ENCODE measurements at places on chromosomes 2 and 18.

DNA sequence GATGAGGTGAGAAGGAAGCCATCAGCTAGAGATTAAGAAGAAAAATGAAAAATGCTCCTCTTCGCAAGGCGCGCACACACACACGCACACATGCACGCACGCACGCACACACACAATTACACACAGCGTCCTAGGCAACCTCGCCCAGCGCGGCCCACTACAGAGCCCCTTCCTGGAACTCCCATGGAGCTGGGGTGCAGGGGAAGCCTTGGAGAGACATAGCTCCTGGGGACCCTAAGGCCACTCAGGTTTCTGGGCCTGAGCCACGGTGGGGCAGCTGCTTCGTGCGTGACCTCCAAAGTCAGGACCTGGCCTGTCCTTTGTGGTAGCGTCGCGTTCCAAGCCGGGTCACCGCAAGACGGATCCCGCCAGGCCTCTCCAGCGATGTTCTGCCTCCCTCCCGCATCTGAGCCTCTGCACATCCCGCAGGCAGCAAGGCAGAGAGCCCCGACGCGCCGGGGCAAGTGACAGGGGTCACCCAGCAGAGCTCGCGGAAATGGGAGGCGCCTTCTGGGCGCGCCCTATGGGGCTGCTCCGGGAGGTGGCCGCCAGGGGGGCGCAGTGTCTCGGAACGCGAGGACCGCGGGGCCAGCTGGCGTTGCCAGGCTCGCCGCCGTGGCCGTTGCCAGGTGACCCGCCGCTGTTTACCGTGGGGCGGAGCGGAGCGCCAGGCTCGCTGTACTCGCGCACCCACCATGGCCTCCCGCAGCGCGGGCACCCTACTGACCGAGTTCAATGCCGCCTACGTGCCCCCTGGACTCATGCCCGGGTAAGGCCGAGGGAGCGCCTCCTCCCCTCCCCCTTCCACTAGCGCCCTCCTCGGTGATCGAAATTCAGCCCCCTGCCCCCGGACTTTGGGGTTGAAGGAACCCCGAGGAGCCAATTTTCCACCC lies 79.0 kb downstream of the CIB4 start:
- DNase-seq, result peak; percentile 48

- DNase-seq, result no peak
Measured at GRCh38 chr18:45760462-45761036, 36.6 kb downstream of the SLC14A1 start.

DNA sequence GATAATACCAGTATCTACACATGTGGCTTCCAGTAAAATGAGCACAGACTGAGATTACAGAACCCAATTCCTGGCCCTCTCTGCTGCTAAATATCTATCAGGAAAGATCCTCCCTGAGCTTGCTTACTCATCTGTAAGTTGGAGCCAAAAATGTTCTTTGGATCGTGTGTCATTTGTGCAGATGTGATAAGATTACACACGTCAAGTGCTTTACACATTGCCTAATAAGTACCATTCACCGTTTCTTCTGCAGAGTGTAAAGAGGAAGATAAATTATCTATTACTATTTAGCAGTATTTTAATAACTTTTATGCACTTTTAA lies 23.2 kb upstream of the SLC20A1 start:
- DNase-seq, result no peak

DNA sequence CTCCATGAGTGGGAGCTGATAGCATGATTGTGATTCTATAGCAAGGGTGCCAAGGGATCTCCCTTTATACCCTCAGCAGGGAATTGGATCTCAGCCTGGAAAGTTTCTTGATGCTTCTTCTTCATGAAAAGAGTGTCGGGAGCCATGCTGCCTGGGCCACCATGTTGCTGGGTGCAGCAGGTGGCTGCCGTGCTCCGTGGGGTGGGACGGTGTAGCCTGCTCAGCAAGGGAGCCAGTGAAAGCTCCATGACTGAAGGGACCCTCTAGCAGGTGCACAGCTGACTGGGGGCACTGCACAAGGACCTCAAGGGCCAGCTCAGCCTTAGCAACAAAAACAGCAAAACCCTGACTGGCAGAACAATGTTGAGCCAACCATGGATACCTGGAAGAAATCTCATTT lies 368.9 kb upstream of the HS6ST1 start:
- no peak for DNase-seq

DNA sequence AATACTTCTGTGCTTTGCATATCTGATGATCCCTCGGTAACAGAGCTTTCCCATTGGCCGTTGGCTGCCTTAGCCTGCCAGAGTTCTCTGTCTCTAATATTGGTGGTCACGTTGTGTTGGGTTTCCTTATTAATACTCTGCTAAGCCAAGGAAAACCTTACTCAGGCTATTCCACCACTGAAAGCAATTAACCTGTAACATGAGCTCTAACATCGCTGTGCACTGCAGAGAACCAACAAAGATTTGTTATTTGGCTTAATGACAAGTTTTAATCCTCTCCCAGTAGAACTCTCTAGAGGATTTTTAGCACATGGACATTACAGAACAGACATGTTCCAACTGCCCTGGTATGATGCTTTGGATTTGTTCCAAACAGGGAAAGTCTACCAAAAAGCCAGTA lies 825.9 kb upstream of the POU3F3 start:
- no peak for DNase-seq

DNA sequence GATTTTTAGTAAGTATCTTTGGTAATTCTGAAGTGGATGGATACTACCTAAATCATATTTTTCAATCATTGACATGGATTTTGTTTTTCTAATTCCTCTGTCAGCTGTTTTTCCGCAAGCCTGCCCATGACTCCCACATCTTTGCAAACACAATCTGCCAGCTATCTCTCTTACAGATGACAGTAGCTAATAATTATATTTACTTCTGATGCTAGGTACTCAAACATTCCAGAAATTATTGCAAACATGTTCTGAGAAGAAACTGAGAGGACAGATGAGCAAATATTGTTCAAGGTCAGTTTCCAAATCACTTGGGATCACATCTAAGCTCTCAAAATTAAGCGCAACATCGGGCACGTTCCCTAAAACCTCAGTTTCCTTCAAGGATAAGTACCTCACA lies 270.0 kb upstream of the CDH19 start:
- no peak for DNase-seq

DNA sequence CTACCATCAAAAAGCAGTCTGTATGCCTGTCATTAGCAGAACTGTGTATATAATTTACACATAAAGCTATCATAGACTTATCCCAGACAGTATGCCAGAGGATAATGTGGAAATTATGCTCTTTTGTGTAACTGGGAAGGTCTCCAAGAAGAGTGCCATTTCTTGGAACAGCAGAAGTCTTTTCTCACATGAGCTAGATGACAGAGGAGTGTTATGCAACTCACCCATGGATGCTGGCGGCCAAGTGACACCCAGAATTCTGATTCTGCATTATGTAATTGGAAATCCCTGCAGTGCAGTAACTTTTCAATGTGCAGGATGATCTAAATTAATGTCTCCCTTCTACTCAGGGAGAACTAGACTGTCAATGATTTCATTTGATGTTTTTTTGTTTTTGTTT lies 160.0 kb downstream of the UBE2E3 start:
- no peak for DNase-seq

- no peak for DNase-seq
Measured at GRCh38 chr2:12890481-12890991, 173.8 kb downstream of the TRIB2 start.

GRCh38 chr18:36724591-36725001 lies 104.2 kb downstream of the TPGS2 start:
- no peak for DNase-seq

DNA sequence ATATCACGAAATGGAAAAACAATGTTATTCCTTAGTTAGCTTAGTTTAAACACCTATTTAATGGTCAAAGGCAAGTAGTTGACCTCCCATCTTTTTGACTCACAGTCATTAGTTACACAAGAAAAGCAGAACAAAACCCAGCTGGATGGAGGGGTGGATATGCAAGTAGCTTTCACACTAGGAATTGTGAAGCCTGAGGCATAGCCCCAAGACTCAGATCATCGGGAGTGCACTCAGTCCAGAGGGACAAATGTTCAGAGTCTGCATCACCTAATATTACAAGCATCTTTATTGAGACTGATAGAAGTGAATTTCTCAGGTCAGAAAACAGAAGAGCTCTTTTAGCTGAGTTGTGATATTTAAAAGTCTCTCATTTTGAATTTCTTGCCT lies 15.5 kb upstream of the CPS1 start:
- DNase-seq, result no peak

GRCh38 chr2:168929031-168929430 lies 27.9 kb downstream of the G6PC2 start:
- DNase-seq, result no peak

GRCh38 chr2:95346738-95347671 lies 49.9 kb downstream of the KCNIP3 start:
- DNase-seq, result peak; percentile 47

GRCh38 chr2:63765117-63765516 lies 76.6 kb upstream of the UGP2 start:
- no peak for DNase-seq

GRCh38 chr18:75210274-75211001 lies at the start of gene TSHZ1:
Gene TSHZ1 (plus strand): TSS chr18:75210797. CDS start chr18:75211877, 1,080 bp downstream.
- peak; percentile 47 for DNase-seq

DNA sequence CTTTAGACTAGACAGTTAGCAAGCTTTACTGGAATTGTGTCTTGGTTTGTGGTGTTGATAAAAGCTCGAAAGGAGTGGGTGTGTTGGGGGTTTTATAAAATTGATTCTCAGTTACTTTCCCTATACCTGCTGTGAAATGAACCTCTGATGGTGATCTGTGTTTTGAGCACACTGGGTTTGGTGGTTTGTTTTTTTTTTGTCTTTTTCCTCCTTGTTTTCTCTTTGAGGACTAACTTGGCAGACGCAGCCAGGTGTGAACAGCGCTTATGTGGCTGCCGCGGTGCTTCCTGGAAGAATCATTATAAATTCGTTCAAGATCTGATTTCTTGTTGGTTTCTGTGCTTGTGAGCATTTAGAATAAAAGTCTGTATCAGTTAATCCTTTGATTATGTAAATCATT lies 28.5 kb downstream of the GRHL1 start:
- DNase-seq, result no peak

DNA sequence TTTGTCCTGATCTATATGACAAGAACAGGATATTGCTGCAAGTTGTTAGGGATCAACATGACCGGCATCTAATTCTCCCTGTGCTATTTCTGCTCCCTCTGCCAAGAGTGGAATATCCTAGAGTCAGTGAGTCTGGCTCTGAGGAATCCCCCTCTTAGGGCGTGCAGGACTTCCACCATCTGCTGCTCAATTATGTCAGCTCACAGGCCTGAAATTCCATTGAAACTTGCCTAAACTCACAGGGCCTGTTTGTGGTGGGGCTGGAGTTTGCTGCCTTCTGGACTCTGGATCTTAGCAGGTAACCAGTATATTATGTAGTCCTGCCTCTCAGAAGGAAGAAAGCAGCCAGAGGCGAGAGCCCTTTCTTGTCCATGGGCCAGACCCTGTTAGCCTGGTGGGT lies 323.0 kb downstream of the TSN start:
- DNase-seq, result no peak

GRCh38 chr2:66058675-66059074 lies 376.2 kb upstream of the MEIS1 start:
- DNase-seq, result no peak

DNA sequence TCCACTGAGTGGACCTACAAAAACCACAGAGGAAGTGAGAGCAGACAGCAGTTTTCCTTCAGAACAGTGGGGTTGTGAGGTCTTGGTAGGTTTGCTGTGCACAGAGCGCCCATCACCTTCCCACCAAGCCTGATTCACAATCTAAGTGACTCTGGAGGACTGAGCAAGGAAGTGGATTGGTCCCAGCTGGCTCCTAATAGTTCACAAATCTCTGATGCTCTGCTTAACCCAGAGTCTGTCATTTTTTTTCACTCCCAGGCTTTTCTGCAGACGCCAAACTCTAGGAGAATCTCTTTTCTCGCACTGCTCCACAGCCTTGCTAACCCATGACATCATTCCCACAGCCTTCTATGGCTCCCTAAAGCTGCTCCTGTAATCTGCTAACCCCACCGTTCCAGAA lies 280.4 kb downstream of the C1D start:
- no peak for DNase-seq

GRCh38 chr2:147989809-147990403 lies 30.6 kb downstream of the ORC4 start:
- DNase-seq, result no peak

DNA sequence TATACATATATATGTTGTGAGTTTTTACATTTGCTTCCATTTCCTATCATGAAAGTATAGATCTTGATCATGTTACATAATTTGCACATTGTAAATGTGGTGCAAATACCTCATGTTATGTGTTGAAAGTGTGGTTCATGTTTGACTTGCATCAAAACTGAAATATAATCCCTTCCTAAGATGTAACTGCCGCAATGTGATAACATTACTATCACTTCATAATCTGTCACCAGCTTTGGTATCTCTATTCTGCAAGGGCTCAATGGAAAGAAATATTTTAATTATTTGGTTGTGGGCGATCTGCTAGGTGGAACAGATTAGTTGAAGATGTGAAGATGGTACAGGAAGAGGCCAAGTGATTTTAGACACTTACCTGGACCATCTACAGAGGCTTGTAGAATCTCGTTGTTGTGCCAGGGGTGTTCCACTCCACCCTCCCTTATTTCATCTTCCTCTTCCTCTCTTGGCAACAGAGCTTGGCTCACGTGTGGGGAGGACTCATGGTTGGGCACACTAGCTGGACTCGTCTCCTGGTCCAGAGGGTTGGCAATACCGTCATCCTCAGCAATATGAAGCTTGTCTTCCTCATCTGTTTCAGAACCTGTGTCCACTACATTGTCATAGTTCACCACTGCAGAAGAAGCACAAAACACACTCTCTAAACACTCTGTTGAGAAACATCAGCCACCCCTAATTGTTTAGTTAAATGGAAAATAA lies 90.4 kb downstream of the ZEB2 start:
- DNase-seq, result no peak

GRCh38 chr2:50751311-50752031 lies 280.5 kb downstream of the NRXN1 start:
- no peak for DNase-seq

DNA sequence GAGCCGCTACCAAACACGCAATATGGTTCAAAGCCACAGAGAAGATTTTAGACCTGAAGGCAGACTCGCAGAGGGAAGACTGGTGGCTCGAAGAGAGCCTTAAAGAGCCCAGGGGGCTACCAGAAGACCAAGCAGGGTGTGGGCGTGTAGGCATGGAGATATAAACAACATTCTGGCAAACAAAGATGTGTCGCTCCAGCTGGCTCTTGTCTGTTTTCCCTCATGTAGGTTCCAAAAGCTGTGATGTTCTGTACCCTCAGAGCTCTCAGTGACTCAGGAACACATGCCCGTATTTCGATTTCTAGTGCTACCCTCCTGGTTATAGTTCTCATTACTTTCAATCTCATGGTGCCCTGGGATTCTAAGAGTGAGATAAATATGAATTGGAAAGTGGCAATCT lies 44.5 kb downstream of the DOCK10 start:
- no peak for DNase-seq

All from endothelial cell (in vitro differentiated cells).